ENCODE measurements at places on chromosomes 12 and 14.
A peak's percentile ranks its signal among the peaks of the same experiment; 100 is the strongest.

DNA sequence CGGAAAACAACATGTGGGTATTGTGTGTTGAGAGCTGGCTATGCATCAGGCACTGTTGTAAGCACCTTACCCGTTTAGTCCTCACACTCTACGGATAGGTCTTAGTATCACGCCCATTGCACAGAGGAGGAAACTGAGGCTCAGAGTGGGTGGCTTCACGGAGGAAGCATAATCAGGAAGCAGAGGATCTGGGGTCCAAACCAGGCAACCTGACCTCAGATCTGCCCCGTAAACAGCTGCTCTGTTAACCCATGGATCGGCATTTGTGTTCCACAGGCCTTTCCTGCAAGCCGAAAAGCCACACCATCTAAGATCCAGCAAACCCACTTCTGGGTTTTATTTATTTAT lies 107.9 kb downstream of the SCARB1 start:
- H3K4me3 ChIP-seq = peak overlapping the region; percentile 68
- H3K36me3 ChIP-seq = peaks cover 10% of the 10 kb centered on the region
- H3K27me3 ChIP-seq = peaks cover 20% of the 10 kb centered on the region
- H3K27ac ChIP-seq = peak overlapping the region; percentile 98

GRCh38 chr12:131057211-131057721 lies 103.6 kb downstream of the ADGRD1 start:
- H3K36me3 ChIP-seq = peaks cover 2% of the 10 kb centered on the region
- peaks cover 19% of the 10 kb centered on the region for H3K4me1 ChIP-seq
- no peak overlapping the region for H3K4me3 ChIP-seq
- no peak for DNase-seq

DNA sequence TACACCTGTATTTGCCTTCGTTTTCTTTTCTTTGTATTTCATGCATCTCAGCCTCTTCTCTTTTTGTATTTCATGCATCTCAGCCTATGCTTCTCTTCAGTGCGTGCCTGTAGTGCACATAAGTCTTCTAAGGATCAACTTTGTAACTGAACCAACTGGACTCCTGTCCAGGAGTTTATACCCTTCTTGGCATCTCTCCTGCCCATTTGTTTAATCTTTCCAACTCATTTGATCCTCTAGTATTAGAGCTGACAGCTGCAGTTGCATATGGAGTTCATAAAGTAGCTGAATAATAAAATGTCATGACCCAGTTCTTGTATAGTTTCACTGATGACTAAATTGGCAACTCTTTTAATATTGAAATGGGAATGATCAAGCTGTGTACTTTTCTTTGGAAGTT lies 89.7 kb downstream of the FGD4 start:
- H3K27ac ChIP-seq = no peak overlapping the region
- DNase-seq = no peak
- H3K4me1 ChIP-seq = no peaks in the 10 kb centered on the region
- H3K27me3 ChIP-seq = no peaks in the 10 kb centered on the region
- no peak overlapping the region for H3K4me3 ChIP-seq

- H3K27ac ChIP-seq = peak overlapping the region; percentile 83
- H3K4me3 ChIP-seq = peak overlapping the region; percentile 4
- no peak for DNase-seq
- H3K36me3 ChIP-seq = no peaks in the 10 kb centered on the region
- H3K27me3 ChIP-seq = peaks cover 3% of the 10 kb centered on the region
- peaks cover 35% of the 10 kb centered on the region for H3K4me1 ChIP-seq
Measured at GRCh38 chr14:103401223-103402214, 16.3 kb downstream of the MARK3 start.

GRCh38 chr12:95796982-95797289 lies 6.4 kb upstream of the NTN4 start:
- no peaks in the 10 kb centered on the region for H3K27me3 ChIP-seq
- no peak overlapping the region for H3K27ac ChIP-seq
- no peaks in the 10 kb centered on the region for H3K36me3 ChIP-seq
- DNase-seq = no peak
- no peaks in the 10 kb centered on the region for H3K4me1 ChIP-seq

- no peak overlapping the region for H3K27ac ChIP-seq
- H3K4me1 ChIP-seq = no peaks in the 10 kb centered on the region
- H3K27me3 ChIP-seq = no peaks in the 10 kb centered on the region
- H3K36me3 ChIP-seq = no peaks in the 10 kb centered on the region
Measured at GRCh38 chr12:118237908-118238307, 102.0 kb downstream of the PEBP1 start.

DNA sequence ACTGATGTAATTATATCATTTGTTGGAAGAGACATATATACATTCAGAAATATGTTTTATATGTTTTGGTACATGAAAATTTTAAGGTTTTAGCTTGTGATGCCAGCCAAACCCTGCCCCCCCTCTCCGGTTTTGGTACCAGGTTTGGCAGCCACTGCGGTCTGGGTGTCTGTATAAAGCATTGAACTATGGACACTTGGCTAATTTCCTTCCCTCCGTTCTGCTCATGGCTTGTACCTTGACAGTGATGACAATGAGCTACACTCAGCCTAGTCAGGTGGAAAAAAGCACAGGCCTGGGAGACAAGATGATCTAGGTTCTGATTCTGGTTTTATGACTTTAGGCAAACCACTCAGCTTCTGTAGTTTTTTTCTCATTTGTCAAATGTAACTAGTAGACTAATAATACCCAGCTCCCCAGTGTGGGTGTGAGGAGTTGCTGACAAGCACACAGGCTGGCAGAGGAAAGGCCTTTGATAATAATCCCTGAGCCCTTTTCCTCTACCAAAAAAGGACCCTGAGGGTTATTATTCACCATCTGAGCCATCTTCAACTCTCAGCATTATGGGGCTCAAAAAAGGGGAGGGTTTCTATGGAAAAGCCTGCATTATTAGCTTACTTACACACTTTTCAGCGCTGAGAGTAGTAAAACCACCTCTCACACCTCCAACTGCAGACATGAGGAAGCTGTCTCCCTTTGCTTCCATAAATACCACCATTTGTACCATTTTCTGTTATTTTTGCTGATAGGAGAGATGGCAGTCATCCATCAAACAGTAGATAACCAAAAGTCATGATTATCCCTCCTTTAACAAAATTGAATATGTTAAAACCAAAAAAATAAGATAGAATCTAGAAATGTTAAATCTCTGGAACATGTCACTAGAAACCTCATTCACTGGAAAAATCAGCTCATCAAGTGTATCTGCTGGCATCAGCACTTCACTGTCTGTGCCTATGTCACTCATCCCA lies 76.3 kb upstream of the PSMC1 start:
- no peaks in the 10 kb centered on the region for H3K36me3 ChIP-seq
- no peaks in the 10 kb centered on the region for H3K27me3 ChIP-seq
- DNase-seq = no peak
- no peaks in the 10 kb centered on the region for H3K4me1 ChIP-seq
- H3K27ac ChIP-seq = no peak overlapping the region

DNA sequence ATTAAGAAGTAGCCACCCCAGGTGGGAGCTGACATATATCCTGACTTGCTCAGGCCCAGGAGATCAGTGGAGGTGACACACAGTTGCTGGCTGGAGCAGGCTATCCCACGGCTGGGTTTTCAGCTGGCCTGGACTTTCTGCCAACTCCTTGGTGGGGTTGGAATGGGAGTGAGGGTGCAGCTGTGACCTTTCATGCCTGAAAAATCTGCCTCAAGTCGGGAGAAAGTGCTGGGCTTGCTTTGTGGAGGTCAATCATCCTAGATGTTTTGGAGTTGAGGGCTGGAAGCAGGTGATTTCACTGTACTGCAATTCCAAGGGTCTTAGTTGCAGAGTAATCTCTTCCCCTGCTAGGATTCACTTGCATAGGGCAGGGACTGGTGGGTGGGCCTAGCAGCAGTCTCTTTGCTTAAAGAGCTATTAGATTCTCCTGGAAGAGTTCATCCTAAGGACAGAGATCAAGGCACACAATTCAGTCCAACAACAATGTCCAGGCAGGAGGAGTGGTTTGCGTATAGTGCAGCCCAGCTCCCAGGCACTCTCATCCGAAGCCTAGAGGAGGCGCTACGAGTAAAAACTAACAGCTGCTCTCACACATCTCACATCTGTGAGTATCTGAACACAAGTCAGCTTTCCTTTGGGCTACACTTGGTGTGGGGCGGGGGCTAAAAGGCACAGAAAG lies 98.1 kb downstream of the GAS2L3 start:
- H3K4me1 ChIP-seq = no peaks in the 10 kb centered on the region
- no peak for DNase-seq
- H3K36me3 ChIP-seq = no peaks in the 10 kb centered on the region
- no peak overlapping the region for H3K4me3 ChIP-seq
- no peaks in the 10 kb centered on the region for H3K27me3 ChIP-seq
- no peak overlapping the region for H3K27ac ChIP-seq

DNA sequence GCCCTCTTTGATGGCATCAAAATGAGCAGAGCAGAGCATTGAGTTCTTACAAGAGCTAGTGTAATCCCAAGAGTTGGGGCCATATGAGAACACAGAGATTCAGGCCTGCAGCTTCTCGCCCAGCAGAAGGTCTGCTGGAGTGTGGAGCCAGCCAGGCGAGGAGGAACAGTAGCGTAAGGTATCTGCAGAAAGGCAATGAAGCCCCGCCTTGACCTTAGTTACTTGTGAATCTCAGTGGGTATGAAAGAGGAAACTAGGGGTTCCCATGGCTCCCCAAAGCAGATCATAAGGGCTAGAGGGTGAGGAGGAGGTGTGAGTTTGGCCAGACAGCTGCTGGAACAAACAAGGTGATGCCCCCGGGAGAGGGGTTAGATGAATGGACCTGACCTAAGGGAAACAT lies 49.4 kb downstream of the SLC8A3 start:
- no peak overlapping the region for H3K27ac ChIP-seq
- no peaks in the 10 kb centered on the region for H3K4me1 ChIP-seq
- no peak overlapping the region for H3K4me3 ChIP-seq
- no peak for DNase-seq
- H3K36me3 ChIP-seq = no peaks in the 10 kb centered on the region
- no peaks in the 10 kb centered on the region for H3K27me3 ChIP-seq

DNA sequence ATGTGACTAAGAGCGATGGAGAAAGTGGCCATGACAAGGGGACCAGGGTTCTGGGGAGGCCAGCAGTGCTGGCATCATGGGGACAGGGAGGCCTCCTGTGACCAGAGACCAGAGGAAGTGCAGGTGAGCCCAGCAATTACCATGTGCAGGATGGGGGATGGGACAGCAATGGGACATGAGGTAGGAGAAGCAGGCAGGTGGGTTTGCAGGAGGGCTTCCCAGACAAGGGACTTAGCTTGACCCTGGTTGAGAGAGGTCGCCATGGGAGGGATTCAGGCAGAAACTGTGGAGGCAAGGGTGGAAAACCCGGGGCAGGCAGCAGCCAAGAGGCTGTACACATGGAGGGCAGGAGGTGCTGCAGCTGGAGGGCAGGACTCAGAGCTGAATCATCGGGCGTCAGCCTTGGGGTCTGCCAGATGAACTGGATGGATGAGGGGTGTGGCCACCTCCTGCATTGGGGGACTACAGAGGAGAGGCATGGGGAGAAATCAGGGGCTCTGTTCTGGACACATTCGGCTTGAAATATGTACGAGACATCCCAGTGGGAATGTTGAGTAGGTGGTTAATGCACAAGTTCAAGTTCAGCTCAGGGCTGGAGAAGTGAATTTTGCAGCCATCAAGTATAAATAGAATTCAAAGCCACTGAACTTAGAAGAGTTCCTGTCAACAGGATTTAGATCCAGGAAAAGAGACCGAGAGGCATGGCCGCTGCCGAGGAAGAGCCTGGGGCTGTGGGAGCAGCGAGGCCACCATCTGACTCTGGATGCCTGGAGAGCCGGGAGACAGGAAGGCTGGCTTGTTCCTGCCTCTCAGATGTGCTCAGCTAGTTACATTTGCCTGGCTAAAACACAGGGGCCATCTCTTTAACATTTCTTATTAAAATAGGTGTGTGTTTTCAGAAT lies 36.6 kb downstream of the SFSWAP start:
- no peak for DNase-seq
- H3K27ac ChIP-seq = no peak overlapping the region
- H3K36me3 ChIP-seq = peaks cover 31% of the 10 kb centered on the region
- H3K27me3 ChIP-seq = peaks cover 3% of the 10 kb centered on the region
- no peak overlapping the region for H3K4me3 ChIP-seq

GRCh38 chr12:67354322-67354721 lies 85.2 kb downstream of the CAND1 start:
- no peaks in the 10 kb centered on the region for H3K27me3 ChIP-seq
- no peak overlapping the region for H3K27ac ChIP-seq
- no peak for DNase-seq

GRCh38 chr12:49626169-49626835 lies 2.9 kb downstream of the PRPF40B start:
- H3K27ac ChIP-seq = no peak overlapping the region
- H3K4me1 ChIP-seq = peaks cover 2% of the 10 kb centered on the region
- no peaks in the 10 kb centered on the region for H3K36me3 ChIP-seq
- peaks cover 2% of the 10 kb centered on the region for H3K27me3 ChIP-seq

DNA sequence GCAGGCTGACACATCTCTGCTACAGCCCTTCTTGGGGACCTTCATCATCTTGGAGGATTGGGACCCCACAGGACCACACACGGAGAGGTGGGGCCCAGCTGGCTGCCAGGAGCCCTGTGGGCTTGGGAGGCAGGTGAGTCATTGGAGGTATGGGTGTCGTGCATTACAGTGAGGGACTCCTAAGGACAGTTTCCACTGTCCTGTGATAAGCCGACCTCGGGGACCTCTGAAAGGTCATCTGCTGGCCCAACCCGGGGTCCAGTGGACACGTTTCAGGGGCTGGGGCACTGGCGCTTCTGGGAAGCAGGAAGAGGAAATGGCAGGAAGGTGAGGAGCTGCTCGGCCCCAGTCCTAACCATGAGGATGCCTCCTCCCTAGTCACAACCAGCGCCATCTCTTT lies 238.0 kb downstream of the BCL11B start:
- no peak for DNase-seq
- H3K27me3 ChIP-seq = no peaks in the 10 kb centered on the region
- H3K27ac ChIP-seq = no peak overlapping the region
- no peak overlapping the region for H3K4me3 ChIP-seq
- H3K4me1 ChIP-seq = peaks cover 1% of the 10 kb centered on the region
- peaks cover 14% of the 10 kb centered on the region for H3K36me3 ChIP-seq

DNA sequence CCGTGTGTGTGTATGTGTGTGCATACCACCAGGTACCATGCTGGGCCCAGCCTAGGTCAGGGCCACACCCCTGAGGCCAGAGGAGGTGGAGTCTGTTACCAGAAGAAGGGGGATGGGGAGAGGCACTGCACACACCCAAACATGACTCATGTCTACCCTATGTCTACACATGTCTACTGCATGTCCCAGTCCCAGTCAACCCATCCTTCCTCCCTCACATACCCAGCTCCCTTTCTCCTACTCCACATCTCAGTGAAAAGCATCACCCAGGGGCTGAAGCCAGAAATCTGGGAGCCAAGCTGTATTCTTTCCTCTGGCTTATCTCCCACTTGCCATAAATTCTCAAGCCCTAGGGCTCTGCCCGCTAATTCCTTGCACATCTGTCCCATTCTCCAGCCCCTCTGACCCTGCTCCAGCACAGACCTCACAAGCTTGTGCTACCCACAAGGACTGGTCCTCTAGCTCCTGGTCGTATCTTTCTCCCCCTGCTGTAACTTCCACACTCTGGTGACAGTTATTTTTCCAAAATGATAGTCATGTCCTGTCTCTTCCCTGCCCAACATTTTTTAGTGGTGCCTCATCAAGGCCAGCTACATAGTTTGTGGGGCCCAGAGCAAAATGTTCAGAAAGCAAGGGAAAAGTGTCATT lies 18.0 kb upstream of the APPL2 start:
- no peaks in the 10 kb centered on the region for H3K4me1 ChIP-seq
- no peak overlapping the region for H3K4me3 ChIP-seq
- H3K27ac ChIP-seq = no peak overlapping the region
- H3K36me3 ChIP-seq = peaks cover 5% of the 10 kb centered on the region
- no peaks in the 10 kb centered on the region for H3K27me3 ChIP-seq
- DNase-seq = no peak

GRCh38 chr12:40253936-40254335 lies 29.1 kb downstream of the LRRK2 start:
- H3K4me1 ChIP-seq = no peaks in the 10 kb centered on the region
- no peak for DNase-seq
- H3K27ac ChIP-seq = no peak overlapping the region
- H3K27me3 ChIP-seq = no peaks in the 10 kb centered on the region
